Hepatocyte (in vitro differentiated cells): ENCODE measurements at places on chromosomes 4 and X. TPM values are rescaled to one million over a fixed set of nuclear protein-coding genes. Genes with fewer than 3 reads are reported as not detected.

Gene JCHAIN
- total RNA-seq = 0.44 TPM in 1 of 2 replicates, not detected in the other

Gene NHSL2
- total RNA-seq = 1.3 and 2.3 TPM in 2 replicates

DNA sequence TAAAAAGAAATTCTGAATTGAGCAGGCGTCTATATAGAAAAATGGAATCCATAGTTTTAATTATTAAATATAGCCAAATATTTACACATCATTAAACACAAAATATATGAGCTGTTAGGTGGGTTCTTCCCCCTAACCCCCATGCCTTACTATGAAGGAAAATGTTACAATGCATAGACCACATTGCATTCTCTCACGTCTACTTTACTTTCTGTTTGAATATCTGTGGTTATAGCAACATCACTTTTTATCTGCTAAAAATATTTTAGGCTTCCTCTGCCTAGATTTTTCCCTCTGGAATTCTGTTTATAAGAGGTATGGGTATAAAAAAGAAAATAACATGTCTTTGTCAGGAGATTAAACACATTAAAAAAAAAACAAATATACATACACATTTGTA, 73.1 kb downstream of the MAML3 start:
- H3K4me3 ChIP-seq = no peak overlapping the region
- H3K27me3 ChIP-seq = no peaks in the 10 kb centered on the region
- DNase-seq = no peak
- H3K4me1 ChIP-seq = peaks cover 55% of the 10 kb centered on the region

GRCh38 chrX:68762766-68763165, 66.1 kb upstream of the EFNB1 start:
- no peak overlapping the region for H3K27ac ChIP-seq
- no peaks in the 10 kb centered on the region for H3K36me3 ChIP-seq
- DNase-seq = no peak
- H3K4me3 ChIP-seq = no peak overlapping the region
- no peaks in the 10 kb centered on the region for H3K27me3 ChIP-seq

DNA sequence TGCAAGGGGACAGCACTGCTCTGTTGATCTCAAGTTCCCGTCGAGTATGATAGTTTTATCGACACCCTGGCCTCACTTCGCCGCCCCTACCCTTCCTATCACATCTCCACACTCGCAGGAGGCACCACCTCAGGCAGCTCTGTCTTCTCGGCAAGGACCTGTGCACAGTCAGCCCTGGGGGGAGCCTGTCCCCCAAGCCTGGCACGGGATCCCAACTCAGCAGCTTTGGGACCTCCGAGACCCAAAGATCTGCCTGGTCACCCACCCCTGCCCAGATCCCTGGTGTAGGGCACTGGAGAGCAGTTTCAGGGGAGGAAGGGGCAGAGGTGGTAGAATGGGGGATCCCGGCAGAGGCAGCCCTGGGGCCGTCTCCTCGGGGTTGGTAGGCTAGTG, 18.0 kb upstream of the UBA1 start:
- H3K27ac ChIP-seq = no peak overlapping the region
- H3K4me3 ChIP-seq = no peak overlapping the region
- H3K4me1 ChIP-seq = no peaks in the 10 kb centered on the region
- H3K27me3 ChIP-seq = no peaks in the 10 kb centered on the region
- no peak for DNase-seq
- no peaks in the 10 kb centered on the region for H3K36me3 ChIP-seq

DNA sequence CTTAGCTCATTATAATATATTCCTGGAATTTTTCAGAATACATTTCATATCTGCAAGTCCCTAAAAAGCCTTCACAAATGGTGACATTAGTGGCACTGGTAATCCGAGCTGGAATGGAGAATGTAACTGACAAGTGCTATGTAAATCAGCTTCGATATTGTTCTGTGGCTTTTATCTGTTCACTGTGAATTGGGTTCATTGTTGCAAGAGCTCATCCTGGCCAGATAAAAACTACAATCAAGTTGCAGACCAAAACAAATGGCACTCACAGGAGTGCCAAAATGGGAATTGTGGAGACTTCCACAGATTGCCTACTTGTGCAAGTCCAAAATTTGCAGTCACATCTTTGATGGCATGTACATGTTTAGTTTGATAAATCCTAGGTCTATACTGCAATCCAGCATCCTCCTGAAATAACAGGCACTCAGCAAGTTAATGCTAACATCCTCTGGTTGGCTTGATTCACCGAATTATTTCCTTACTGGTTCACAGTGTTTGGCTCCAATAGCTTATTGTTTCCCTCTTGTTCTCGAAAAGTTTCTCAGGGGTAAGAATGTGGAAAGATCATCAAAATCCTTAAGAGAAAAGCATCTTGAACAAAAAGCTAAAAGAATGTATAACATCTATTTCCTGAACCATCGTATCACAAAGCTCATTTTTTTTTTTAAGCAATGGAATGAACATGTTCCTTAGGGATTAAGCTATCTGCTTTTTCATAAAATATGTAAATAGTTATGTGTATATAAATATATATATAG, 904.9 kb downstream of the CENPC start:
- H3K4me3 ChIP-seq = no peak overlapping the region
- no peak for DNase-seq
- H3K27me3 ChIP-seq = no peaks in the 10 kb centered on the region
- no peak overlapping the region for H3K27ac ChIP-seq
- no peaks in the 10 kb centered on the region for H3K36me3 ChIP-seq

DNA sequence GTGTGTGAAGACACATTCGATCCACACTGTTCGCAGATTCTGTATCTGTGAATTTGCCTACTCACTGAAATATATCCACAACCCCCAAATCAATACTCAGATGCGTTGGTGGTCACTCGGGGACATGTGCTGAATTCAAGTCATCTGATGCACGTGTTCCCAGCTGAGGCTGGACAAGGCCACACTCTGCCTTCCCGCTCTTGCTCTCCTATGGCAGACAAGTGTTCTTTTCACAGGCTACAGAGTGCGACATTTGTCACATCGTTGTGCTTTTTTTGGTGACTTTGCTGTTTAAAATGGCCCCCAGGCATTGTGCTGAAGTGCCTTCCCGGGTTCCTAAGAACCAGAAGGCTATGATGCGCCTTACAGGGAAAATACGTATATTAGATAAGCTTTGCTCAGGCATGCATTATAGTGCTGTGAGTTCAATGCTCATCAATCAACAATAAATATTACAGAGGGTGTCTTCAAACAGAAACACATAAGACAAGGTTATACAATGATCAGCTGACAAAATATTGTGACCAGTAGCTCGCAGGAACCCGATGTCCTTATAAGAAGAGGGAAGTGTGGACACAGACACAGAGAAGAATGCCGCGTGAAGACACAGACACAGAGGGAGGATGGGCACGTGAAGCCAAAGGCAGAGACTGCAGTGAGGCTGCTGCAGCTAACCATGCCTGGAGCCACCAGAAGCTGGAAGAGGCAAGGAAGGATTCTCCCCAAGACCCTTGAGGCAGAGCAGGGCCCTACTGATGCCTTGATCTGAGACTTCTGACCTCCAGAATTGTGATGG, 42.0 kb downstream of the IRF2 start:
- H3K27me3 ChIP-seq = no peaks in the 10 kb centered on the region
- no peak overlapping the region for H3K4me3 ChIP-seq
- H3K4me1 ChIP-seq = no peaks in the 10 kb centered on the region
- no peak overlapping the region for H3K27ac ChIP-seq
- no peak for DNase-seq
- no peaks in the 10 kb centered on the region for H3K36me3 ChIP-seq

DNA sequence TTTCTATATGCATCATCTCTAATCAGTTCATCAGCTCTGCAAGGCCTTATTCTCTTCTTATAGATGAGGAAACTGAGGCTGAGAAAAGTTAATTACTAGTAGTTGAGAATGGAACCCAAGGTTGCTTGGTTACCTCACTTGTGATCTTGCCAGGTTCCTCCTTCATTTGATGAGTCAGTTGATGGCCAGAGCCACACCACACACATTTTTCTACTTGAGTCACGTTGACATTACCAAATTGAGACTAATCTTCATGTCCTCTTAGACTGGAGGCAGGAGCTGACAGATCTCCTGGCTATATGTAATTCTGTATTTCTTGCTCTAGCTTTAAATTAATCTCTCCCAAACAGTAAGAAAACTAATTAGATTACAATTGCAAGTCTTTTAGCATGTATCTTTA, 428.4 kb downstream of the AFF2 start:
- H3K27ac ChIP-seq = no peak overlapping the region
- no peak overlapping the region for H3K4me3 ChIP-seq
- no peaks in the 10 kb centered on the region for H3K27me3 ChIP-seq
- no peaks in the 10 kb centered on the region for H3K4me1 ChIP-seq

- H3K27me3 ChIP-seq = no peaks in the 10 kb centered on the region
- H3K4me1 ChIP-seq = peaks cover 34% of the 10 kb centered on the region
- peak; percentile 55 for DNase-seq
Measured at GRCh38 chr4:1246111-1246881, 2.6 kb downstream of the CTBP1 start.
